ENCODE measurements at places on chromosomes 5 and 9.
A peak's percentile ranks its signal among the peaks of the same experiment; 100 is the strongest.

GRCh38 chr5:157934600-157934999, 75.7 kb upstream of the CLINT1 start:
- no peak for DNase-seq

DNA sequence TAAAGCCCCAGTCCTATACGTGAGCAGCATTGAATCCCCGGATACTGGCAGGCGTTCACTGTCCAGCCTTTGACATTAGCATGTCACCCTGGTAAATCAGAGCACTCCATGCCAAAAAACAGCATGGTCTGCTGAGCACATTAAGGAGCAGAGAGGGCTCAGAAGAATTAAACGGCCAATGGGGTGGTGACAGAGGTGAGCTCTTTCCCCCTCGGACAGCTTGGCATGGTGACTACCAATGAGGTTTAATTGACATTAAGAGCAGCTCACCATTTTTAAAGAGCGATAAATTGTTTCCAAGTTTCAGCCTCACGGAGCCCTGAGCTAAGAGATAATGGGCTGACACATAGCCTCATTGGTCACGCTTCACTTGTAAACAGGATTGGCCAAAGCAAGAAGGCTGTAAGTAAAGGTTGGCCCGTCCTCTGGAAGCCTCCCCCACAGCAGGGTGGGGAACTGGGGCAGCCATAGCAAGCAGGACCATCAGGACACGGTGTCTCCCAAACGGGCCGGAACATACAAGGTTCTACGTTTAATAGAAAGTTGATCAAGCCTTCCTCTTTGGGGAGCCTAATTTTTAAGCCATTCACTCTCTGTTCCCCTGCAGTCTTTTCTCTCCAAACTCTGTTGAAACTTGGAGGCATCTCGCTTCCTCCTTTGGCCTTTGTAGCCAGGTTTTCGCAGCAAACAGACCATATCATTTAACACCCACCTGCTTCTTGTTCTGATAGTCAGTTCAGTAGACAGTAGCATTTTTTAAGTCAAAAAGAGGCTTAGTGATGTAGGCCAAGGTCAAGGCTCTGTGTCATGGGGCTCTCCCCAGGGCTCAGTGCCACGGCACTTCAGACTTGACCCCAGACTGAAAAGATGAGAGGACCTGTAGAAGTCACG, 25.9 kb downstream of the QRFP start:
- DNase-seq = no peak

GRCh38 chr9:78363221-78363620, 66.3 kb downstream of the PSAT1 start:
- DNase-seq = no peak

DNA sequence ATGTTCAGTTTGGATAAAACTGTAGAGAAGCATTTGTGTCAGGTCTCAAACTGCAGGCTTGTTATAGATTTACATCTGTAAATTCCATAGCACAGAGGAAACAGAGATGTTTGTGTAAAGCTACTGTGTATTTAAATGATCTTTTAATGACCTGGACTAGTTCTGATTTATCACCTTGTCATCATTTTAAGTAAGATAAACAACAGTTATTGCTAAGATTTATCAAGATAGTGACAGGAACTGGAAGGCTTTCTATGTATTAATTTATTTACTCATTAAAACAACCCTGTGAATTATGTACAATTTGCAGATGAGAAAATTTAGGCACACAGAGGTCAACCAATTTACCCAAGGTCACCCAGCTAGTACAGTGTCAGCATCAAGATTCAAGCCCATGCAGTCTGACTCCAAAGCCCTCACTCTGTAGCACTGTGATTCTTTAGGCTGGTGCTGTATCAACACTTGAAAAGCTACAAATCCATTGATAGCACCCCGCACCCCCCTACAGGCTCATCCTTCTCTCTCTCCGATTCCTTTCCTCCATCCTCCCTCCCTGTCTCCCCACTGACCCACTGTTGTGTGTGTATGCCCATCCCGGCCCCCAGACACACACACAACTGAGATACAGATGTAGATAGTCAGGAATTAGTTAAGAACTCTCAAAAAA, 184.5 kb downstream of the FBN2 start:
- no peak for DNase-seq

GRCh38 chr5:178502401-178503100, 87.6 kb downstream of the COL23A1 start:
- no peak for DNase-seq

DNA sequence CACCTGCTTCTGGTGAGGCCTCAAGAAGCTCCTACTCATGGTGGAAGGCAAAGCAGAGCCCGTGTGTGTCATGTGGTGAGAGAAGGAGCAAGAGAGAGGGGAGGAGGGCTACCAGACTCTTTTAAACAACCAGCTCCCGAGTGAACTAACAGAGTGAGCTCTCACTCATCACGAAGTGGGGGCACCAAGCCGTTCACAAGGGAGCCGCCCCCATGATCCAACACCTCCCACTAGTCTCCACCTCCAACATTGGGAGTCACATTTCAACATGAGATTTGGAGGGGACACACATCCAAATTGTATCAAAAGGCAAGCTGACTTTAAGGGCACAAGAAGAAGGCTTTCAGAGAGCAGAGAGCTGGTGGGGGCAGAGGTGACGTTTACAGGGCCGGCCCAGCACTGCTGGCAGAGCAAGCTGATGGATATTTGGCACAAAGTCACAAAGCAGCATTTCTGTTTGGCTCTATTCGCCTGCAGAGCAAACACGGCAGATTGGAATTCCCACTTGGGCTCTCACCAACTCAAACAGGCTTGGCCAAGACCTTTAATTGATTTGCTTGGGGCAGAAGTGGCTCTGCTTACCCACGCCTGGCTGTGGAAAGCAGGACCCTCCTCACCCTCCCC, 20.0 kb downstream of the PITX1 start:
- DNase-seq = no peak

- DNase-seq = no peak
Measured at GRCh38 chr9:120949290-120949689, 22.7 kb upstream of the TRAF1 start.

- DNase-seq = no peak
Measured at GRCh38 chr9:77830618-77831285, 182.6 kb upstream of the GNA14 start.

GRCh38 chr9:37706290-37706689, 47.3 kb upstream of the TRMT10B start:
- DNase-seq = peak; percentile 10

- no peak for DNase-seq
Measured at GRCh38 chr9:131839281-131840084, 99.6 kb upstream of the RAPGEF1 start.

DNA sequence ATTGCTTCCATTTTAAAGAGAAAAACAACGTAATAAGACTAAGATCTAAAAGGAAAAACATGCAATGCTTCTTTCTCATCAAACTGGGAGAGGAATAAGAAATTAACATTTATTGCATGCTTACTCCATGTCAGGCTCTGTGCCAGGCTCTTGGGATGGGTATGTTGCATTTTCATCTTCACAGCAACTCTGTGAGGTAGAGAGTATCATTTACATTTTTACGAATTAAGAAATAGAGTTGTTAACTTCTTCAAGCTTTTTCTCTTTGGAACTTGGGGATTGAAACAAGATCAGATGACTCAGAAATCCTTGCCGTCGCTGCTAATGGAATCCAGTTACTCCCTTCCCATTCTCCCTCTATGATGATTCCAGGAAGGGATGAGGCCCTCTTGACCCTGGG, 39.5 kb downstream of the PDE8B start:
- no peak for DNase-seq

GRCh38 chr5:6222121-6222520, 156.2 kb downstream of the MED10 start:
- DNase-seq = no peak

GRCh38 chr5:168578538-168579487, at the start of gene PANK3:
Gene PANK3 (minus strand): TSS chr5:168579368. CDS start chr5:168579283, 85 bp downstream.
- DNase-seq = no peak

DNA sequence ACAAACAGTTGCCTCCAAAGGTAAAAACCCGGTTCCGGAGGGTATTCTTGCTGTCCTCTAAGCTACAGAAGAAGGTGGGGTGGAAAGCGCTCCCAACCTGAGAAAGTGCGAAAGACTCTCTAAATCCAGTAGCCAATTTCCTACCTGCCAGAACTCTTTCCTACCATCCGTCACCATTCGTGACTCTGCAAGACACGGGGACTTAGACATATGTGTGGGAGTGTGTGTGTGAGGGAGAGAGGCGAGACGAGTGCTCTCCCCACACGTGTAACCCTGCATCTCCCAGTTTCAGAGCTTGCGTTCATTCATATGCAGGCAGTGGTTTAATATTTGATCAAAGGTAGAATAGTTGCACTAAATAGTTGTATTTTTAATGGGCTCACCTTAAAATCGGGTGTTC, 473 bp upstream of the GABRA1 start:
- DNase-seq = no peak

DNA sequence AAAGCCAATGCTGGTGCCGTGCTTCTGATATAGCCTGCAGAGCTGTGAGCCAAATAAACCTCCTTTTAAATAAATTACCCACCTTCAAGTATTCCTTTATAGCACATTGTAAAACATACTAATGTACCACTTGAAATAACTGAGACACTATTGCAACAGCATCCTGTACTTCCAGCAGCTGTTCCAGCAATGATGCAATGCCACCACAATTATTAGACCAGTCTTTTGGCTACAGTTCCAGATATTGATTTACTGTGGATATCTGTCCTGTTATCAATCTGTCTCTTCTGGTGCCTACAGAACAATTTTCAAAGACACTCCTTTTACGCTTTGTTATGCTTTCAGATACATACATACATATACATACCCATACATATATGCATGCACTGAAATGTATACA, 567.9 kb downstream of the TAF11L14 start:
- no peak for DNase-seq

GRCh38 chr9:127140181-127140580, 17.7 kb upstream of the ANGPTL2 start:
- DNase-seq = no peak

DNA sequence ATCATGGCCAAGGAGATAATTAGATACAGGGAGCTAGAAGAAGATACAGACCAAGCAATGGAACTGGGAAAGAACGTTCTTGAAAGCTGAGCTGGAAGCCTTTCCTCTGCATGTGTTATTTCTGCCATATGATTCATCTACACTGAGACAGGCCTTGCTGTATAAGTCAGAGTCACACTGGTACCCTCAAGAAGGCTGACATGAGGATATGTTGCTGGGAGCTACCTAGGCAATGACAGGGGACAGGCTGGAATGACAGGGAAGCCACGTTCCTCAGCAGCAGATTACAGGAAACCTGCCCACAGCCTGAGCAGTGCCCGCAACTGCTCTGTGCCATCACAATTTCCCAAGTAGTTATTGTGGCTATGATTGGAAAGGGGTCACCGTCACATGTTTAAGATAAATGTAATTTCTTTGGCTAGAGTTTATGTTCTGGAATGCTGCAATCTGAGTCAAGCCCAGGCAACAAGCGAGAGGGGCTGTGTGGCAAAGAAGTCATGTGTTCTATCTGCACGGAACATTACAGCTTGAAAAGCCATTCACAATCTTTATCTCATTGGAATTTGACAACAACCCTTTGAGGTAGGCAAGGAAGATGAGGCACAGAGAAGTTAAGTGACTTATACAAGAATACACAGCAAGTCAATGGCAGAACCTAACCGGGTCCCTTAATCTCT, 108.2 kb downstream of the TTLL11 start:
- peak; percentile 60 for DNase-seq

DNA sequence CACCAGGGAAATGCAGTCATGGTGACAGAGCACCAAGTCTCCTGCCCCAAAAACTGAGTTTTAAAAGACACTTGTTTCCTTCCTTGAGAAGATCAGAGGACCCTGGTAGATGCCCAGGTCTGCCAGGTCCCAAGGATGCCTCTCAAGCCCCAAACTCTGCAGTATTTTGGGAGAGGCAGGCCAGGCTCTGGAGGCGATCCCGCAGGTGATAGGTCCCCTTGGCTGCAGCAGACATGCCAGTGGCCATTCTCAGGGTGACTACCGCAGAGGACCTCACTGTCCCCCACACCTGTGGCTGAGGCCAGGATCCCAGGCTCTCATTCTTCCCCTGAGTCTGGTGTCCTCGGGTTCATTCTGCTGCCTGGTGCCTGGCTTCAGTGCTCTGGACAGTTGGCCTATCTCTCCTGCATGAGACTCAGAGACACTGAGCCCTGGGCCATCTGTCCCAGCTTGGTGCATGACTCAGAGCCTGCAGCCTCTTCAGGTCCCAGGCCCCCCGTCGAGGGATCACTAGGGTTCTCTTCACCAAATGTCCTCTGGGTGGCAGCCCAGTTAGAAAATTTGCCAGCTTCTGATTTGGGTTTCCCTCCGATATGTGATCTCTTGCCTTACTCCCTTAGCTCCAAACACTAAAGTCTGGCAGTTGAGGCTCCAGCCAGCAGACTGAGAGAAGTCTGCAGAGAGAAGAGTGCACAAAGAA, 59.7 kb upstream of the GARNL3 start:
- DNase-seq = no peak

GRCh38 chr9:105881021-105881420, 186.7 kb downstream of the TMEM38B start:
- DNase-seq = no peak

DNA sequence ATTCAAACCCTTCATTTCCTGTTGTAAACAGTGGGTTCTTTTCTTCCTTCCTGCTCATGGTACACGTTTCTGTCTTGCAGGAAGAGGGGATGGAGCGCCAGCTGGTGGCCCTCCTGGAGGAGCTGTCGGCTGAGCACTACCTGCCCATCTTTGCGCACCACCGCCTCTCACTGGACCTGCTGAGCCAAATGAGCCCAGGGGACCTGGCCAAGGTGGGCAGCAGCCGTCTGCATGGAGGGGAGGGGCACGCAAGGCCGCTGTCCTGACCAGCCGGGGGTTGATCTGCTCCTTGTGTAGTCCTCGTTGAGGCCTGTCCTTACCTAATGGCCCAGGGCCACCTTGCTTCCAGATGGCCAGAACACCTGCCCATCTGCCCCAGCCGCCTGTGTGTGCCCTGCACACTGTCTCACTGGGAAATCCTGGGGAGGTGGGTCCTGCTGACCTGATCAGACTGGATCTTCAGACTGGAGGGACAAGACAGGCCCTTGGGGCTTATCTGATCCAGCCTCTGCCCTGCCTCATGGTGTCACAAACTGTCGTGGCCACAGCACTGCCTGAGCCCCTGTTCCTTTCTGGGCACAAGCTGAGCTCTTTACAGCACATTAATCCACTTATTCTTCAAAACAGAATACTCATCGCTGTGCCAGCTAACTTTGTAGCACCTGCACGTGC, 44.7 kb downstream of the LRSAM1 start:
- DNase-seq = no peak

GRCh38 chr5:158203261-158203660, 344.3 kb upstream of the CLINT1 start:
- no peak for DNase-seq

DNA sequence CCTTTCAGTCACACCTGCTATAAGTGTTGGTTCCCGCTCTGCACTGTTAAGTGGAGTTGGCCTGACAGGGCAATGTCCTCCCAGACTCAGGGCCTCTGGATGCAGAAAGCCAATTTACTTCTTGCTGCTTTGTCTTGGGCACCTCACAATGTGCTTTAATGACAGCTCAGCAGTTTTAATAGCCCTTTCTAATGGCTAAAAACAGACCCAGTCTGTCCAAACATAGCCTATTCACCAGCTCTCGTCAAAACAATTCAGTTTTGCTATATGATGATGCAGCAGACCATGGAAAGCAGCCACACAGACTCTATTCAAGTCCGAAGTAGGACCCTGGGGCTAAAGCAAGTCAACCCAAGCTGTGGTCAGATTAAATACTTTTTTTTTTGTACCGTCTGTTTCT, 529.1 kb upstream of the SEMA6A start:
- no peak for DNase-seq

- no peak for DNase-seq
Measured at GRCh38 chr5:1204693-1205242, 3.4 kb downstream of the SLC6A19 start.

Measured in fibroblast of skin of left biceps (primary cell).